Common myeloid progenitor, CD34-positive (primary cell): ENCODE measurements at places on chromosomes 12 and 14.
A peak's percentile ranks its signal among the peaks of the same experiment; 100 is the strongest.

DNA sequence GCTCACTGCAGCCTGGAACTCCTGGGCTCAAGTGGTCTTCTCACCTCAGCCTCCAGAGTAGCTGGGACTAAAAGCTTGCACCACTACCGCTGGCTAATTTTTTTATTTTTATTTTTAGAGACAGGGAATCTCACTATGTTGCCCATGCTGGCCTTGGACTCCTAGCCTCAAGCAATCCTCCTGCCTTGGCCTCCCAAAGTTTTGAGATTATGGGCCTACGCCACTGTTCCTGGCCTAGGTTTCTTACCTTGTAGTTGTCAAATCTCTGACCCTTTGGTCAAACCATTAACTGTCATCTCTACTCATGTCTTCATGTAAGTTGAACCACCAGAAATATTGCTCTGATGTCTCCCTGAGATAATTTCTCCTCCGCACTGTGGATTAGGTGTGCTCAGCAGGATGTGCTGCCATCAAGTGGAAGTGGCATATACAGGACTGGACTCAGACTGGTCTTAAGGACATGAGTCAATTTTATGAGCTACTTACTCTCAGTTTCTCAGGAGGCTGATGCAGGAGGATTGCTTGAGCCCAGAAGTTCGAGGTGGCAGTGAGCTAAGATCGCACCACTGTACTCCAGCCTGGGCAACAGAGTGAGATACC is 28.5 kb downstream of the ACTR6 start:
- peak; percentile 21 for DNase-seq
- no peak overlapping the region for H3K4me3 ChIP-seq
- no peak overlapping the region for H3K27ac ChIP-seq
- H3K27me3 ChIP-seq = no peaks in the 10 kb centered on the region
- peaks cover 11% of the 10 kb centered on the region for H3K36me3 ChIP-seq

DNA sequence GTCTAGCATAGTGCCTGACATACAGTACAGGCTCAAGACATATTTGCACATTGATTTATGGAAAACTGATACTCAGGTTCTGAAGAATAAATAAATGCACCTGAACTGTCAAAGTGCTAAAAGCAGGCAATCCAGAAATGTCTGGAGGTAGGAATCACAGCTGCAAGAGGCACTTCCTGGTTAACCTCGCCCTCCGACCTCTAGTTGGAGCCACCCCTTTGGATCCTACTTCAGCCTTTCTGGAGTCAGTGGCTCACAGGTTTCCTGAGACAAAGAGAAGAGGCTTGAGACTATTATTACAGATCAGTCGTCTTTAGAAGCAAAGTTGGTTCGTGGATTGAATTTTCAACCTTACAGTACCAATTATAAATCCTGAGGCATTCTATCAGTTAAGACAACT is 13.0 kb downstream of the TCP11L2 start:
- H3K27me3 ChIP-seq = no peaks in the 10 kb centered on the region
- H3K4me1 ChIP-seq = peaks cover 13% of the 10 kb centered on the region
- DNase-seq = no peak

GRCh38 chr12:76244300-76244699 is 103.9 kb downstream of the BBS10 start:
- H3K27me3 ChIP-seq = peaks cover 3% of the 10 kb centered on the region
- no peaks in the 10 kb centered on the region for H3K36me3 ChIP-seq
- no peak overlapping the region for H3K4me3 ChIP-seq
- H3K27ac ChIP-seq = no peak overlapping the region
- H3K4me1 ChIP-seq = no peaks in the 10 kb centered on the region

GRCh38 chr12:22048351-22049041 is 2.5 kb downstream of the CMAS start:
- H3K4me1 ChIP-seq = peaks cover 6% of the 10 kb centered on the region
- H3K4me3 ChIP-seq = no peak overlapping the region
- H3K36me3 ChIP-seq = peaks cover 15% of the 10 kb centered on the region
- H3K27me3 ChIP-seq = no peaks in the 10 kb centered on the region
- no peak for DNase-seq
- H3K27ac ChIP-seq = peak overlapping the region; percentile 38

GRCh38 chr12:14650789-14651188 is 45.6 kb downstream of the GUCY2C start:
- H3K27me3 ChIP-seq = peaks cover 23% of the 10 kb centered on the region
- no peaks in the 10 kb centered on the region for H3K4me1 ChIP-seq
- H3K36me3 ChIP-seq = no peaks in the 10 kb centered on the region
- DNase-seq = no peak
- H3K27ac ChIP-seq = no peak overlapping the region

GRCh38 chr12:112296183-112296582 is 86.0 kb downstream of the HECTD4 start:
- H3K4me1 ChIP-seq = peaks cover 4% of the 10 kb centered on the region
- H3K27ac ChIP-seq = no peak overlapping the region
- H3K27me3 ChIP-seq = no peaks in the 10 kb centered on the region
- H3K36me3 ChIP-seq = peaks cover 15% of the 10 kb centered on the region
- no peak overlapping the region for H3K4me3 ChIP-seq

GRCh38 chr14:72615451-72616121 is 278.3 kb downstream of the DPF3 start:
- no peaks in the 10 kb centered on the region for H3K36me3 ChIP-seq
- peaks cover 15% of the 10 kb centered on the region for H3K27me3 ChIP-seq
- H3K27ac ChIP-seq = no peak overlapping the region

DNA sequence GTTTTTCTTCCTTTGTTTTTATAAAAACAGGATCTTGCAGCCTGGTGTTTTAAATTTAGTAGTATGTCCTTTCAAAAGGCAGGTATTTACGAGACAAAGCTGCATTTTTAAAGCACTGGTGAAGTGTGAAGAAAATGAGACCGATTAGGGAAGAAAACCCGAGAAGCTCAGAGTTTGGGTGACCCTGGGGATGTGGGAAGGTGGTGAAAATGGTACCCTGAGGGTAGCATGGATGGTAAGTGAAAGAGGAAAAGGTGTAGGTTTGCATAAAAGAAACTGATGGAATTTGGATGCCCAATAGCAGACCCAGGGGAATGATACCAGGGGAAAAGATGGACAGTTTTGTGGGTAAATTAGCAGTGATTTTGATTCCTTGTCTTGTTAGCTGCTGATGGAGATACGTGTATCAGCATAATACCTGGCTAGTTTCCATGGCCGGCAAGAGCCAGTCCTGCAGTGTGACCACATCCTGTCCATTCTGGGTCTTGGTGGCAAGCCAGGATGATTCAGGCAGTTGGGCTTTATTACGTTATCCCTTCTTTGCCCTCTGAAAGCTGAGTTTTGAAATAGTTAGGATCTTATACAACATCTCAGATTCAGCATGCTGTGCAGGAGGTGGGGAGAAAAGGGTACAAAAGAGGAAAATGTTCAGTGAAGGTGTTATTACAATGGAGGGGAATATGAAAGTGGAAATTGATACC is 8.9 kb downstream of the BICD1 start:
- H3K4me3 ChIP-seq = no peak overlapping the region
- no peaks in the 10 kb centered on the region for H3K4me1 ChIP-seq
- no peaks in the 10 kb centered on the region for H3K27me3 ChIP-seq
- peak; percentile 55 for DNase-seq
- H3K27ac ChIP-seq = no peak overlapping the region
- peaks cover 6% of the 10 kb centered on the region for H3K36me3 ChIP-seq

DNA sequence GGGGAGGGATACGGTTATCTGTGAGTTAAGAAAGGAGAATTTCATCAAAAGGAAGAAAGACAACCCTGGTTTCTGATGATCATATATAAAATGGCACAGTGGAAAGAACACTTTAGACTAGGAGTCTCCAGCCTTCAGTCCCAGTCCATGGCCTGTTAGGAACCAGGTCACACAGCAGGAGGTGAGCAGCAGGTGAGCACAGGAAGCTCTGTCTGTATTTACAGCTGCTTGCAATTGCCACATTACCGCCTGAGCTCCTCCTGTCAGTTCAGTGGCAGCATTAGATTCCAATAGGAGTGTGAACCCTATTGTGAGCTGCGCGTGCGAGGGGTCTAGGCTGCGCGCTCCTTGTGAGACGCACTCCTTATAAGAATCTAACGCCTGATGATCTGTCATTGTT is 137.9 kb downstream of the BTG1 start:
- H3K4me1 ChIP-seq = no peaks in the 10 kb centered on the region
- H3K4me3 ChIP-seq = no peak overlapping the region
- no peaks in the 10 kb centered on the region for H3K27me3 ChIP-seq
- DNase-seq = no peak
- no peaks in the 10 kb centered on the region for H3K36me3 ChIP-seq

DNA sequence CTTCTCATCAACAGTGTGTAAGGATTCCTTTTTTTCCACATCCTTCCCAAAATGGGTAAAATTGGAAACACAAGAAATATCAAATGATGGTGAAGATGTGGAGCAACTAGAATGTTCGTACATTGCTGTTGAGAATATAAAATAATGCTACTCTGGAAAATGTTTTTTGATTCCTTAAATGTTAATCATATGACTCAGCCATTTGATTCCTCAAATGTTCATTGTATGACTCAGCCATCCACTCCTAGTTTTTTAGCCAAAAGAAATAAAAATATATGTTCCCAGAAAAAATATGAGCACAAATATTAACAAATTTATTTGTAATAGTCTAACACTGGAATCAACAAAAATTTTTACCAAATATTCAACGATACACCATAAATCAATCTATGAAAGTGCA is 1108.6 kb downstream of the LRFN5 start:
- H3K4me3 ChIP-seq = no peak overlapping the region
- H3K36me3 ChIP-seq = no peaks in the 10 kb centered on the region
- no peaks in the 10 kb centered on the region for H3K4me1 ChIP-seq
- DNase-seq = no peak
- no peaks in the 10 kb centered on the region for H3K27me3 ChIP-seq
- no peak overlapping the region for H3K27ac ChIP-seq

GRCh38 chr14:68016255-68016914 is 196.8 kb downstream of the RAD51B start:
- no peak for DNase-seq
- H3K4me1 ChIP-seq = no peaks in the 10 kb centered on the region
- H3K27me3 ChIP-seq = no peaks in the 10 kb centered on the region
- no peak overlapping the region for H3K4me3 ChIP-seq
- no peaks in the 10 kb centered on the region for H3K36me3 ChIP-seq

DNA sequence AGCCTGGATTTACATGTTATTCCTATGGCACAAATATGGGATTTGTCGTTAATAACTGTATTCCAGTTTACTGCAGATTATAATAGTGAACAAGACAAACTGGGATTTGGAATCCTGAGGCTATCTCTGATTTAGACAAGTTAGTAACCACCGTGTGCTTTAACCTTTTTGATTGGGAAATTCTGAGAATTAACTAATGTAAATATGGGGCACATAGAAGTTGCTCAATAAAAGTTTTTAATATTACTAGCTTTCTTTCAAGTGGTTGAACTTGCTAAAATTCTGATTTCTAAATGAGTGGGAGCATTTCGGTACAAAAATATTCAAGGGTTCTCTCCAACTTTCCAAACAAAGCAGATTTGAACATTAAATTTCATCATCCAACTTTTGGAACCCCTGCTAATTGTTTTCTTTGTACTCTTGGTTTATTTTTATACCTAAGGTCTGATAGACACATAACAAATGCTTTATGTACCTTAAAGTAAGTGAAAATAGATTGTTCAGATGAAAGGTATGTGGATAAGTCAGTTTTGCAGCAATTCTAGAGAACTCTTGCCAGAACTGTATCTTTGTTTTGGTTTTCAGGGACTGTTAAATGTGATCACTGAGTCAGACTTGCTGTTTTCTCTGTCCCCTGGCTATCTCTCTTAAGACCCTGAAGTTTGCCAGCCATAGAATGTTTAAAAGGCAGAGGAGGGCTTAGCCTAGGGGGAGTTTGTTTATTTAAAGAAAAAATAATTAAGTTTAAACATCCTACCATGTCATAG is 57.5 kb downstream of the FRS2 start:
- H3K36me3 ChIP-seq = peaks cover 15% of the 10 kb centered on the region
- no peaks in the 10 kb centered on the region for H3K4me1 ChIP-seq
- no peak overlapping the region for H3K27ac ChIP-seq
- DNase-seq = no peak
- H3K4me3 ChIP-seq = no peak overlapping the region

- H3K4me3 ChIP-seq = no peak overlapping the region
- H3K27me3 ChIP-seq = no peaks in the 10 kb centered on the region
- no peak overlapping the region for H3K27ac ChIP-seq
- DNase-seq = no peak
Measured at GRCh38 chr12:26185532-26186320, 9.6 kb upstream of the SSPN start.

GRCh38 chr12:1130571-1130970 is 139.5 kb downstream of the ERC1 start:
- H3K27me3 ChIP-seq = no peaks in the 10 kb centered on the region

- H3K36me3 ChIP-seq = no peaks in the 10 kb centered on the region
- no peaks in the 10 kb centered on the region for H3K4me1 ChIP-seq
- H3K4me3 ChIP-seq = no peak overlapping the region
- DNase-seq = no peak
Measured at GRCh38 chr12:3105690-3106479, 28.7 kb downstream of the TSPAN9 start.

- H3K36me3 ChIP-seq = no peaks in the 10 kb centered on the region
- H3K4me1 ChIP-seq = peaks cover 14% of the 10 kb centered on the region
- H3K4me3 ChIP-seq = no peak overlapping the region
- DNase-seq = no peak
- no peaks in the 10 kb centered on the region for H3K27me3 ChIP-seq
Measured at GRCh38 chr12:578748-579419, 84.4 kb downstream of the NINJ2 start.

GRCh38 chr14:62123961-62124360 is 361.7 kb downstream of the SNAPC1 start:
- H3K36me3 ChIP-seq = no peaks in the 10 kb centered on the region
- H3K27me3 ChIP-seq = peaks cover 48% of the 10 kb centered on the region
- H3K4me1 ChIP-seq = no peaks in the 10 kb centered on the region

GRCh38 chr12:130418251-130418650 is 80.6 kb downstream of the PIWIL1 start:
- no peaks in the 10 kb centered on the region for H3K4me1 ChIP-seq
- no peak for DNase-seq
- H3K27me3 ChIP-seq = no peaks in the 10 kb centered on the region
- no peaks in the 10 kb centered on the region for H3K36me3 ChIP-seq

- no peaks in the 10 kb centered on the region for H3K27me3 ChIP-seq
- peak overlapping the region; percentile 43 for H3K27ac ChIP-seq
- H3K4me3 ChIP-seq = no peak overlapping the region
- DNase-seq = peak; percentile 83
Measured at GRCh38 chr14:34843011-34843554, 32.1 kb downstream of the BAZ1A start.

GRCh38 chr14:105196265-105196960 is 15.3 kb upstream of the NUDT14 start:
- H3K4me3 ChIP-seq = no peak overlapping the region
- no peak overlapping the region for H3K27ac ChIP-seq
- H3K36me3 ChIP-seq = no peaks in the 10 kb centered on the region
- no peaks in the 10 kb centered on the region for H3K27me3 ChIP-seq
- no peak for DNase-seq

- no peaks in the 10 kb centered on the region for H3K36me3 ChIP-seq
- no peak overlapping the region for H3K4me3 ChIP-seq
- peaks cover 32% of the 10 kb centered on the region for H3K4me1 ChIP-seq
- DNase-seq = no peak
- H3K27me3 ChIP-seq = no peaks in the 10 kb centered on the region
Measured at GRCh38 chr12:53096089-53096741, 1.3 kb upstream of the IGFBP6 start.
